Right lung (tissue), 10 donors: ENCODE measurements at places on chromosomes 16 and 17.

DNA sequence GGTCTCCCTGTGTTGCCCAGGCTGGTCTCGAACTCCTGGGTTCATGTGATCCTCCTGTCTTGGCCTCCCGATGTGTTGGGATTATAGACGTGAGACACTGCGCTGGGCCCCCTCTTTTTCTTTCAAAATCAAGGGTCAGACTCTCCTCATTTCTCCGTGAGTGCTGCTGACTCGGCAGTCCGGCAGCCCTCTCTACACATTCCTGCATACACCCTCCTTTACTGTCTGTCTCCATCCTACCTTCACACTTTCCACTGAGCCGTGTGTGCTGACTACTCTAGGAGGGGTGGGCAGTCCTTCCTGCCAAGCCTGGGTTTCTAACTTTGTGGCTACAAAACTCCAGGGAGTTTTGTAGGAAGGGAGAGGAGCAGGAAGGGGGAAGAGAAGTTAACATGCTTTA is 195.2 kb downstream of the PARN start:
- DNase-seq, result no peak

DNA sequence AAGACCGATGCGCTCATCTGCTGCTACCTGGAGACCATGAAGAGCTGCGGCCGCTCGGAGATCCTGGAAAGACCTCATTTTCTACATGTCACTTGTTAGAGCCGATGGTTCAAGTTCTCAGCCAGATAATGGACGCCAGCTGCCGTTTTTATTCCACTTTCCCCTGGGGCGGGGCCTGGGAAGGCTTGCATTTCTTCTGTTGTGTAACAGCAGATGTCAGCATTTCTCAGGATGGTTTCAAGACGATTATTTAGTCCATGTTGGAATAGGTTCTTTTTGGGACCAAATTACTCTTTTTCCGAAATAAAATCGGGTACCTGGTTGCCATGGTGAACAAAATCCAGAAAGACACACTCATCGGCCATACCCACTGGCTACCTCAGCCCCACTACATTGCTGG is 1418.3 kb downstream of the CDH11 start:
- no peak for DNase-seq

- DNase-seq, result peak; percentile 43
Measured at GRCh38 chr16:14186007-14186794, 115.1 kb downstream of the MRTFB start.

DNA sequence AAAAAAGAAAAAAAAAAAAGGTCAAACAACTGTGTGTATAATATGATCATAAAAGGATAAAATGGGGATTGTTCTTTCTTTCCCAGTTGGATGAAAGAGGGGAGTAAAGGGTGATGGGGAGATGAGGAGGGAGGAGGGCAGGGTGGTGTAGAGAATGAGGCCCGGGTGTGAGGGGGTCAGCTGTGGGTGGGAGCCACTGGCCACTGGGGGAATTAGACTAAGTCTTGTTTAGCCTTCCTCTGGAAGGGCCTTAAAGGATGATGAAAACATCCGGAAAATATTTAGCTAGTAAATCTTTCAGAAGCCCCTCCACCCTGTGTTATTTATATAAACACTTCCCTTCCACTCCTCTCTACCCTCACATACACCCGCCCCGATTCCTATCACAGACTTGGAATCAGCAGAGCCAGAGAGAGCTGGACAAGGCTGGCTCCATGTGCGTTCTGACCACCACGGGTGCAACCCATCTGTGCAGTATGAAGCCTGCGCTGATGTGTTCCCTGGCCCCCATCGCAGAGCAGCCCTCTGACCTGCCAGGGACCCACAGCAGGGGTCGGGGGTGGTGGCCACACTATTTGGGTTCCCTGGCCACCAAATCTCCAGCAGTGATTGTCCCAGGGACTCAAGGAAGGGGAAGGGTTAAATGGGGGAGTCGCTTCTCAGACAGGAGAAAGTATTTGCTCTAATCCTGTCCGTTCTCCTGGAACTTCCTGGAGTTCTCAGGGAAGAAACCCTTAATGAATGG is 72.7 kb downstream of the GAS7 start:
- peak; percentile 57 for DNase-seq

DNA sequence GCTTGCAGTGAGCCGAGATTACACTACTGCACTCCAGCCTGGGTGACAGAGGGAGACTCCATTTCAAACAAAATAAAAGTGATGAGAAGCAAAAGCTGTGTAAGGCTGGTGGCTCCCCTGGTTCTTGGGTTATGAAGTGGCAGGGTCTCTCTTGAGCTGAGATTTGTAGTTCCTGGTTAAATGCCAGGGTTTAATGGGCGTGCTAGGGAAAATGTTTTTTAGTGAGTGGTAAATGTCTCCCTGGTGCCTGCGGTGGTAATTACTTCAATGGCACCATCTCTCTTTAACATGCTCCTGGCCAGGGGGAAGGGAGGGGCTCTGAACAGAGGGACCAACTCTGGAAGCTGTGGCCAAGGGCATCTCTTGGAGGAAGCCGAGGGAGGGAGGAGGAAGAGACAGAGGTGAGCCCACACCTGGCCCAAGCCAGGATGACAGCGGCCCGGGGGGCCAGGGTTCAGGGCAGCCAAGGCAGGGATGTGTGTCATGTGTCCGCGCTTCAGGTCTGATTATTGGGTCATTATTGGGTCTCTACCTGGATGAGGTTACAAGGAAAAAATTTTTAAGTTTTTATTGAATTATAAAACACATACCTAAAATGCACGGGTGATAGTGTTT is 17.8 kb upstream of the RPL38 start:
- no peak for DNase-seq
